Subcutaneous adipose tissue (tissue), 4 donors: ENCODE measurements at places on chromosomes 5 and 9. TPM values are rescaled to one million over a fixed set of nuclear protein-coding genes. Genes with fewer than 3 reads are reported as not detected.

The SHROOM1 gene
- 3.3 TPM for total RNA-seq

The LHX3 gene
- not detected for total RNA-seq

The SPAG8 gene
- total RNA-seq, result 1.8 TPM

The RNF183 gene
- not detected for total RNA-seq

The CATSPER3 gene
- total RNA-seq, result not detected

The OR1Q1 gene
- total RNA-seq, result not detected

The CCNI2 gene
- total RNA-seq, result not detected

The TTC16 gene
- total RNA-seq, result not detected

The ADCY2 gene
- total RNA-seq, result 5.7 TPM

The SREK1 gene
- 87.9 TPM for total RNA-seq

The ZFP62 gene
- 12.7 TPM for total RNA-seq

The LCN15 gene
- total RNA-seq, result not detected

The TDRD7 gene
- 14.8 TPM for total RNA-seq

The DAB2 gene
- 293 TPM for total RNA-seq

The PDZD2 gene
- total RNA-seq, result 44.2 TPM

The PITX1 gene
- total RNA-seq, result not detected

The CYLC2 gene
- not detected for total RNA-seq

The FAM200C gene
- 3.6 TPM for total RNA-seq

The ADAMTS12 gene
- total RNA-seq, result 13.8 TPM

The CNTNAP3 gene
- total RNA-seq, result 4.6 TPM

The ZFP37 gene
- total RNA-seq, result 1.3 TPM

The ZBED3 gene
- total RNA-seq, result 27.0 TPM

The DELE1 gene
- total RNA-seq, result 76.2 TPM

The FGF1 gene
- total RNA-seq, result 0.75 TPM

The OSTF1 gene
- 44.3 TPM for total RNA-seq

The PCDHGC5 gene
- total RNA-seq, result 0.82 TPM

The F2RL1 gene
- total RNA-seq, result 0.22 TPM

The SLC34A1 gene
- total RNA-seq, result not detected

The SPATA31A7 gene
- total RNA-seq, result not detected

The OMD gene
- 35.0 TPM for total RNA-seq

The GLRA1 gene
- total RNA-seq, result not detected

The FAM78A gene
- total RNA-seq, result 2.6 TPM

The SNCAIP gene
- 6.7 TPM for total RNA-seq

The GMCL2 gene
- not detected for total RNA-seq

The SAXO1 gene
- not detected for total RNA-seq

The FRMD3 gene
- total RNA-seq, result 19.6 TPM

The QRFP gene
- total RNA-seq, result not detected

The CHSY3 gene
- total RNA-seq, result 6.8 TPM

The LHX6 gene
- total RNA-seq, result 7.0 TPM

The C5orf58 gene
- not detected for total RNA-seq

The TEX48 gene
- total RNA-seq, result not detected

The SV2C gene
- total RNA-seq, result under 0.01 TPM

The HAND1 gene
- total RNA-seq, result not detected

The TSSK1B gene
- total RNA-seq, result not detected

The TOR4A gene
- 8.3 TPM for total RNA-seq

The SLC6A3 gene
- total RNA-seq, result 0.22 TPM

The IFNB1 gene
- not detected for total RNA-seq

The SLC36A3 gene
- not detected for total RNA-seq

The SPATA31A3 gene
- total RNA-seq, result not detected

The SLC6A19 gene
- not detected for total RNA-seq

The HK3 gene
- 20.3 TPM for total RNA-seq

The KCNN2 gene
- total RNA-seq, result 1.1 TPM
